ENCODE measurements at places on chromosomes 5 and 9.

DNA sequence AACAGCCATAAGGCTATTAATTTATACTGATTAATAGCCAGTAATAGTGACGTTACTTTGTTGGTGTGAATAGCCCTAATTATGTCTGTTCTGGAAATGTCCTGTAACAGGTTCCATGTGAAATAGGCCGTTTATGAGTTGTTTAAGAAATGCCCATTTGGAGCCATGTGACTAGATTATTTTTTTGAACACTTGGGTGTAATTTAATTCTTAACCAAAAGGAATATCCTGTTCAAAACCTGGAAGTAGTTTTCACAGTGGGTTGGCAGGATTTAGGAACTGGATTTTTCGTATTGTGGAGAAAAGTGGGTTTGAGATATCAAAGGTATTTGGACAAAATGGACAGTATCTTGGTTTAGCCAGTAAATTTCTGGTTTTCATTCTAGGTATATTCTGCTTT lies 1.3 kb downstream of the TENT2 start:
- no peak for DNase-seq

DNA sequence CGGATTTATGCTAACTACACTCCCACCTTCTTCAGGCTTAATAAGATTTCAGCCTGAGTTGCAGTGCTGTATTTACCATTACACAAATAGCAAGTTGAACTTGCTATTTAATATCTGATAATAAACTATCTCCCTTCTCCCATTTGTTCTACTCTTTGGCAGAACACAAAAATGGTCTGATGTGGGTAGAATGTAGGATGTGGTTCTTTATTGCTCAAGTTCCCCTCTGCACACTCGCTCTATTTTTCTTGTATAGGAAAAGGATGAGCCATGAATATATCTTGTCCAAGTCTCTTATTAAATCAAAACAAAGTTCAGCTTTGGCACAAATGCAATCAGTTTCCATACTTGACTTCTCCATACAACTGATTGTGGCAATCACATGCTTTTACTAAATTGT lies 37.2 kb upstream of the KIF2A start:
- DNase-seq, result no peak

DNA sequence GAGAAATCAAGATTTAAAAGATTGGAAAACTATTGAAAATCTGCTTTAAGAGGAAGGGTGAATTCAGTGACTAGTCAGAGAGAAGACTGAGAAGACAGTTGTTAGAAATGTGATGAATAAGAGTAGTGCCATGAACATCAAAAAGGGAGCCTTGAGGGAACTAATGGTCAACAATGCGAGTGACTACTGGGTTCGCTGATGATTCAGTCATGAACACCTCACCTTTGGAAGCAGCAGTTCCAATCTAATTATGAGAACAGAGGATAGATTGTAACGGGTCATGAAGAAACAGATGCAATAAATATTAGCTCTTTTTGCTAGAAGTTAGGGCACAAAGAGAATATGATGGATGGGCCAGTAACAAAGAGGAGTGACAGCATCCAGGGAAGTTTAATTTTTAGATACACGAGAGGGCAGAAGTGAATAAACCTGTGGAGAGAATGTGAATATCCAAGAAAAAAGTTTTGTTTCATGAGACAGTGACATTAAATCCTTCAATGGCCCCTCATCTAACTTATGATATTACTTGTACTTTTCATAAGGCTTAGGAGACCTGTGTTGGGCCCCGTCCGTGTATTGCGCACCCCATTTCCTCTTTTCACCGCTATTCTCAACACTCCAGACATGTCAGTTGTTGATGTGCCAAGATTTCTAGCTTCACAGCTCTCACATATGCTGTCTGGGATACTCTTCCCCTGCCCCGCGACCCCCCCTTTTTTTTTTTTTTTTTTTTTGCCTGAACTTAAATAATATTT lies 23.5 kb upstream of the IFNE start:
- DNase-seq, result no peak

- no peak for DNase-seq
These were observed 3.7 kb downstream of the SLC31A2 start for GRCh38 chr9:113154471-113154870.

DNA sequence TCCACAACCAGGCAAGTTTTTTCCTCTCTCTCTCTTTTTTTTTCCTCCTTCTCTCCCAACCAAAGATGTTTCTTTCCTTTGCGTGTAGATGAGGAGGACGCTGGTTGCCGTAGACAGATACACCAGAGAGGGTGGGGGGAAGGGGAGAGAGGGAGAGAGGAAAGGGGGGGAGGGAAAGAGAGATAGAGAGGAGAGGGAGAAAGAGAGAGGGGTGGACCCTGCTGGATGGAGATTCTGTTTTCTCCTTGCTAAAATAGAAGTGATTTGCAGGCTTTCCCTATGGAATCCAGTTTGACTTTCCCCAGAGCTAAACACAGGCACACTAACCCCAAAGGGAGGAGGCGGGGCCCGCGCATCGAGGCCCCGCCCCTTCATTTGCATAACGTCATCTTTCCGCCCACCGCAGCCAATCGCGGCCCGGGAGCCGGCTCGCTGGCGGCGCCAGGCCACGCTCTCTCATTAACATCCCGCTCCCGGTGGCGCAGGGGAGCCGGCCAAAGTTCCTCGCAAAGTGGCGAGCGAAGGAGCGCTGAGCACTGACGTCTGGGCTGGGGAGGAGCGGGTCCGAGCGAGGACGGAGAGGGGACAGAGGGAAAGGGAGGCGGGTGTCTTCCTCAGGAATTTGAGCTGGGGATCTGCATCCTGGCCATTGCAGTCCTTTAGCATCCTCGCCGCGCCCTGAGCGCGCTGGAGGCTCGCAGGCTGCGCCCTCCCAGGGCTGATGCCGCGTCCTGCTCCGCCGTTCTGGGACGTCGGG lies 487 bp upstream of the EBF1 start:
- peak; percentile 54 for DNase-seq

DNA sequence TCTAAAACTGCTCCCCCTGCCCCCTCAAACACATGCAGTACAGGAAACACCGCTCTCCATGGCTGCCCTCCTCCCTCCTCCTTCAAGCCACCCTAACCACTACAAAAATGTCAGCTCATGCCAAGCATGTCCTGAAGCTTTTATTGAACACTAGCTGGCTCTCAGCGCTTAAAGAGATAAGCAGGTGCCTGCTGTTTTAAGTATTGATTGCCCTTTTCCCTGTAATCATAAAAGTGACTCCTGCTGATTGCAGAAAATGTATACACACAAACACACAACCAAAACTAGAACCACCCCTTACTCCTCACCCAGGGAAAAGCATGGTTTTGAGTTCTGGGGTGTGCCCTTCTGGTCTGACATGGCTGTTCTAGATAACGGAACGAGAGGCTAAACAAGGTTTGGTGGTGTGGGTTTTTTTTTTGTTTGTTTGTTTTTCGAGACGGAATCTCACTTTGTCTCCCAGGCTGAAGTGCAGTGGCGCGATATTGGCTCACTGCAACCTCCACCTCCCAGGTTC lies 3.7 kb upstream of the UCK1 start:
- no peak for DNase-seq

DNA sequence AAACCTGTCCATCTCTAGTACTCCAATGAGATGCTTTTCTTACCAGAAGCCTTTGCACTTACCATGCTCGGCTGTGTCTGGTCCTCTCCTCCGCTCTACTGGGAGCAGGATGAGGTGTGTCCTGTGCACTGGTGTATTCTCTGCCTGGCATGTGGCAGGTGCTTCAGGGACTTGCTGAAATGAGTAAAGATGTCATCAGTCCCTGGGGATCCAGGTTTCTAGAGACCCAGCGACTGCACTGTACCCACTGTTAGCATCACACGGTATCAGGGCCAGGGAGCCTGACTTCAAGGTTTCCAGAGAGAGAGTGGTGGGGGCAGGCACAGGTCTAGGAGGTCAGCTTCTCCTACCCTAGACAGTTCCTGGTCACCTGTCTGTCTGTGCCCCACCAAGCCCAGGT lies 10.5 kb downstream of the PTTG1 start:
- DNase-seq, result no peak
